ENCODE measurements at places on chromosomes 13 and 19.

- no peak within 1 kb of the TSS for H3K4me3 ChIP-seq
- DNase-seq: no peak
- H3K36me3 ChIP-seq: no peaks in the 10 kb centered on the region
- no peaks in the 10 kb centered on the region for H3K4me1 ChIP-seq
Observed at GRCh38 chr13:101452519-101453485, at the start of gene ITGBL1. Gene ITGBL1, plus strand, starts transcription at chr13:101452675. Its CDS starts 159 bp downstream, at chr13:101452834.

GRCh38 chr19:3544742-3545668 is 6.0 kb downstream of the TEKTIP1 start:
- no peaks in the 10 kb centered on the region for H3K27me3 ChIP-seq
- DNase-seq: peak; percentile 60
- no peaks in the 10 kb centered on the region for H3K4me1 ChIP-seq
- H3K4me3 ChIP-seq: no peak overlapping the region

DNA sequence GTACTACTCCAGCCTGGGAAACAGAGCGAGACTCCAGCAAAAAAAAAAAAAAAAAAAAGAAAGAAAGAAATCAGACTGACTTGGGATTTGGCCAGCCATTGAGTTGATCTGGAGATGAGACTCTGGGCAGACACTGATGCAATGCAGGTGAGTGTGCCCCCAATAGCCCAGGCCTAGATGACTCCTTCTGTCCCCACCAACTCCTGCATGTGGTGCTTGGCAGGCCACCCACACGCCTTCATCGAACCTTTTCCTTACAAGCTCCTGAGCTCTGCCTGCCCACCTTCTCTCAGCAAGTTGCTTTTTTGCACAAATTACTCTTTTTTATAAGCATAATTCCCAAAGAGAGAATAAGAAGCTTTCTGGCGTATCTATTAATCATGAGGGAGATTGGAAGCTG is 97.9 kb upstream of the MBNL2 start:
- no peak overlapping the region for H3K4me3 ChIP-seq
- H3K4me1 ChIP-seq: peaks cover 12% of the 10 kb centered on the region
- no peaks in the 10 kb centered on the region for H3K27me3 ChIP-seq
- H3K27ac ChIP-seq: no peak overlapping the region
- H3K36me3 ChIP-seq: no peaks in the 10 kb centered on the region

DNA sequence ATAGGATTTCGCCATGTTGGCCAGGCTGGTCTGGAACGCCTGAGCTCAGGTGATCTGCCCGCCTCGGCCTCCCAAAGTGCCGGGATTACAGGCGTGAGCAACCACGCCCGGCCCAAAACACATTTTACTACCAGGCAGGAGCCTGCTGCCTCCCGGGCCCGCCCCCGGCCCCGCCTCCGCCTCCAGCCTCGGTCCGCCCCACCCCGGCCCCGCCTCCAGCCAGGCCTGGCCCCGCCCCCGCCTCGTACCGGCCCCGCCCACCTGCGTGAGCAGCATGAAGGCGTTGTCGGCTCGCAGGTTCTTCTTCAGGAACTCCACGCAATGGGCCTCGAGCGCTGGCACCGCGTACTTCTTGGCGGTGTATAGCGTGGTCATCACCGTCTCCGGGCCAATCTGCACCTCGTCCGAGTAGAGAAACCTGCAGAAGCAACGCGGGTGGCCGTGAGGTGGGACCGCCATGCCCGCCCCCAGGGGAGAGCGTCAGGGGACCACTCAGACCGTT is 22.7 kb downstream of the BTBD2 start:
- no peak overlapping the region for H3K4me3 ChIP-seq
- H3K36me3 ChIP-seq: peaks cover 8% of the 10 kb centered on the region
- no peaks in the 10 kb centered on the region for H3K4me1 ChIP-seq
- no peaks in the 10 kb centered on the region for H3K27me3 ChIP-seq

DNA sequence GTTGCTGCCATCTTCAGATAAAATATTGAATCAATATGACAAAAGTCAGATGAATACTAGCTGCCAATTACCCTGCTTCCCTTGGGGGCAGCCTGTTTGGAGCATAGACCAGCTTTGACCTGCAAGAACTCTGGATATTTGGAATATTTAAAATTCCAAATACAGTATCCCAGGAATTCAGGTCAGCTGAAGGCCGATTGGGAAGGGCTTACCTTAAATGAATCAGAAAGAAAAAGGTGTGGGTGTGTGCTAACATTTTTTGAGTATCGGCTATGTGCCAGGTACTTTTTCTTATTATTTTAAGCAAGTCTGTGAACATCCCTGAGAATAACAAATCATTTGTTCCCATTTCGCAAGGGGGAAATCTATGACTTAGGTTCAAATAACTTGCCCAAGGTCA is 1.8 kb upstream of the RUBCNL start:
- H3K4me1 ChIP-seq: no peaks in the 10 kb centered on the region
- no peaks in the 10 kb centered on the region for H3K36me3 ChIP-seq
- no peak overlapping the region for H3K4me3 ChIP-seq
- H3K27me3 ChIP-seq: peaks cover 68% of the 10 kb centered on the region

- H3K27ac ChIP-seq: no peak overlapping the region
- H3K4me1 ChIP-seq: peaks cover 8% of the 10 kb centered on the region
- H3K36me3 ChIP-seq: no peaks in the 10 kb centered on the region
- H3K4me3 ChIP-seq: no peak overlapping the region
- DNase-seq: no peak
Observed at GRCh38 chr19:35292421-35293362, 731 bp downstream of the MAG start.

DNA sequence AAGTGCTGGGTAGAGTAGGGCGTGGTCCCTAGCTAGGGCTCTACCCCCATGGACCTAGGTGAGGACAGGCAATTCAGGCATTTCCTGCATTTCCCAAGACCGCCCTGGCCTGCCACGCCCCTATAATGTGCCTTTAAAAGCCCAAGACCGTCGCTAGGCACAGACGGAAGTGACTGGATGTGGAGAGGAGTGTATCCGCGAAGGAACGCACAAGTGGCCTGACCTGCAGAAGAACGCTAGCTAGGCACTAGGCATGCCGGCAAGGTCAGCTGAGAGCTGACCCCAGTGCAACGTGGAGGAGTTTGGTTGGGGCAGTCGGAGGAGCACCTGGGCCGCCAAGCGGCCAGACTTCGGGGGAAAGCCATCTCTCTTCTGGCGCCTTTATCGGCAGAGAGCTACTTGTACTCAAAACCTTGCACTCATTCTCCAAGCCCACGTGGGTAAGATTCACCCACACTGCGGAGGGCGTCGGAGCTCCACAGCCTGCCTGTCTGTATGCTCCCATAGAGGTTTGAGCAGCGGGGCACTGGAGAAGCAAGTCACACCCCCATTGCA is 370.0 kb downstream of the FGF9 start:
- H3K27ac ChIP-seq: no peak overlapping the region
- DNase-seq: peak; percentile 25
- H3K27me3 ChIP-seq: no peaks in the 10 kb centered on the region
- H3K36me3 ChIP-seq: peaks cover 6% of the 10 kb centered on the region

GRCh38 chr19:21910318-21910717 is 74.3 kb upstream of the ZNF43 start:
- H3K27me3 ChIP-seq: no peaks in the 10 kb centered on the region
- no peak overlapping the region for H3K4me3 ChIP-seq
- H3K27ac ChIP-seq: no peak overlapping the region
- H3K36me3 ChIP-seq: no peaks in the 10 kb centered on the region

DNA sequence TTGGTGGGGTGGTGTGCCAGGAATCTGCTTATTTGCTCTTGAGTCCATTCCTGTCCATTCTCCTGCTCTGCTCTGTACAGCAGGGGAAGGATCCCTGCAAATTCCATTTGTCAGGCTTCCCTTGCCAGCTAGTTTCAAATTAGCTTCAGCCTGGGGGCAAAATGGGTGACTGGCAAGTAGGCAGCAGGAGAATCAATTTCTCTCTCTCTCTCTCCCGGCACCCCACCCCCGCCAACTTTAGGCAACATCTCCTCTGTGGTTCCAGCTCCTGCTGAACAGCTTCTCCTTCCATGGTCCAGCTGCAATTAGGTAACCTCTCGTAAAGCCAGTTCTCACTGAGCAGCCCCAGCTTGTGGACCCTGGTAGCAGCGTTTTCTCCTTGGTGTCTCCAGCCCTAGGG is 6.7 kb upstream of the MYCBP2 start:
- H3K27me3 ChIP-seq: peaks cover 2% of the 10 kb centered on the region
- H3K27ac ChIP-seq: no peak overlapping the region
- H3K4me3 ChIP-seq: no peak overlapping the region
- no peak for DNase-seq

DNA sequence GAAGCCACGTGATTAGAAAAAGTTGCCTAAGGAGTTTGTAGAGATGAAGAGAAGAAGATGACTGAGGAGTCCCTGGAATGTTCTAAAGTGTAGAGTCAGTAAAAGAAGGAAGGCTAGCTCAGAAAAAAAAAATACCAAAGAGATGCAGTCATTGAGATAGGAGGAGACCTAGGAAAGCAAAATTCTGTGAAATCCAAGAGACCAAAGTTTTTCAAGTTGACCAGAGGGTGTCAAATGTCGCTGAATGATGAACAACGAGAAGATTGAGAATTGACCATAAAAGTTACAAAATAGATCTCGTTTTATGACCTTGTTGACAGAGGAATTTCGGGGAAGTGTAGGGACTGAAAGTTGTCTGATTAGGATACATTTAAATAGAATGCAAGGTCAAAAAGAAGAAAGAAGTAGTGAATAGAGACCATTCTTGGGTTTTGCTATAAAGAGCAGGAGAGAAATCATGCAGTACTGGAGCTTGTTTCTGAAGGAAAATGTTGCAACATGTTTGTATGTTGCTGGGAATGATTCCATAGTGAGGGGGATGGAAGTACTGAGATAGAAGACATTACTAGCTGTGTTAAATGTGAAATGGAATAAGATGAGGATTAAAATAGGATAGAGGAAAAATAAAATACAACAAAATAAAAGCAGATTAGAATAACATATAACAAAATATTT is 30.2 kb upstream of the HTR2A start:
- no peak overlapping the region for H3K4me3 ChIP-seq
- no peak for DNase-seq
- no peaks in the 10 kb centered on the region for H3K27me3 ChIP-seq
- no peaks in the 10 kb centered on the region for H3K4me1 ChIP-seq

GRCh38 chr13:80265348-80265747 is 75.6 kb downstream of the SPRY2 start:
- DNase-seq: no peak
- H3K36me3 ChIP-seq: no peaks in the 10 kb centered on the region
- H3K27ac ChIP-seq: no peak overlapping the region
- no peak overlapping the region for H3K4me3 ChIP-seq
- no peaks in the 10 kb centered on the region for H3K27me3 ChIP-seq

- no peak for DNase-seq
- H3K4me1 ChIP-seq: no peaks in the 10 kb centered on the region
- no peak overlapping the region for H3K4me3 ChIP-seq
- H3K36me3 ChIP-seq: no peaks in the 10 kb centered on the region
- no peak overlapping the region for H3K27ac ChIP-seq
- no peaks in the 10 kb centered on the region for H3K27me3 ChIP-seq
Observed at GRCh38 chr13:107209824-107210722, 642.1 kb upstream of the ARGLU1 start.

DNA sequence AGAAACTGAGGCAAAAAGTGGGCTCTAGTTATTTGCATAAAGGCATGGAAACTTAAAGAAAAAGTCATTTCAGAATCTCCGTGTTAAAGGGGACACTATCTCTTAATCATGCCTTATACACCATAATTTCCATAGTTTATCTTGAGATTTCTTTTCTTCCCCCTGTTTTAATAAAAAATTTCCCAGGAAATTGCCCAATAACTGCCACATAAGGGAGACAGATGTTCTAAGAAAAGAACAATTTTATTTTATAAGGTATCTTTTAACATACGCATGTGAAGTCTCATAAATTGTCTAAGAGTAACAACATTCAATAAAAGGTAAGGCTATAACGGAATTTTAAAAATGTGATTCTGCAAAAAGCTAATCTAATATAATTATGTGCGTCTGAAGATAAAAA is 371.3 kb downstream of the IRS2 start:
- H3K36me3 ChIP-seq: no peaks in the 10 kb centered on the region
- H3K27ac ChIP-seq: no peak overlapping the region
- H3K4me1 ChIP-seq: peaks cover 11% of the 10 kb centered on the region
- no peak for DNase-seq
- H3K27me3 ChIP-seq: no peaks in the 10 kb centered on the region
- no peak overlapping the region for H3K4me3 ChIP-seq

All from neural progenitor cell (in vitro differentiated cells).